ENCODE measurements at places on chromosomes 4 and X. TPM values are rescaled to one million over a fixed set of nuclear protein-coding genes. Genes with fewer than 3 reads are reported as not detected.

TBC1D9 gene
- total RNA-seq, result 8.4 TPM

SPANXN3 gene
- total RNA-seq, result not detected

CITED1 gene
- 1.3 TPM for total RNA-seq

PWWP3B gene
- total RNA-seq, result not detected

PPP1R2C gene
- total RNA-seq, result not detected

SERPINA7 gene
- total RNA-seq, result not detected

BRS3 gene
- not detected for total RNA-seq

SLC10A4 gene
- total RNA-seq, result 8.0 TPM

CCNI gene
- total RNA-seq, result 66.3 TPM

ART3 gene
- not detected for total RNA-seq

XK gene
- 0.39 TPM for total RNA-seq

PPBP gene
- total RNA-seq, result not detected

MTNR1A gene
- 0.64 TPM for total RNA-seq

CSAG3 gene
- not detected for total RNA-seq

RENBP gene
- total RNA-seq, result 0.13 TPM

TLR10 gene
- 0.05 TPM for total RNA-seq

MGARP gene
- 0.89 TPM for total RNA-seq

SOWAHD gene
- 0.20 TPM for total RNA-seq

ABCG2 gene
- 22.4 TPM for total RNA-seq

DDIT4L gene
- total RNA-seq, result 0.38 TPM

CHRDL1 gene
- not detected for total RNA-seq

MAGEA2B gene
- not detected for total RNA-seq

FAAH2 gene
- not detected for total RNA-seq

GPC3 gene
- not detected for total RNA-seq

EOLA2 gene
- total RNA-seq, result 59.2 TPM

SULT1E1 gene
- not detected for total RNA-seq

KIF4A gene
- total RNA-seq, result 24.2 TPM

FAM9C gene
- total RNA-seq, result not detected

RELL1 gene
- total RNA-seq, result 5.4 TPM

KLKB1 gene
- total RNA-seq, result not detected

USP26 gene
- not detected for total RNA-seq

AFP gene
- 2.3 TPM for total RNA-seq

BGN gene
- not detected for total RNA-seq

MAEA gene
- total RNA-seq, result 52.1 TPM

ADH1C gene
- total RNA-seq, result not detected

FHDC1 gene
- 0.34 TPM for total RNA-seq

SSX3 gene
- total RNA-seq, result not detected

PDE5A gene
- 0.24 TPM for total RNA-seq

NXF2 gene
- not detected for total RNA-seq

ZMAT1 gene
- not detected for total RNA-seq

MAD2L1 gene
- 49.4 TPM for total RNA-seq

ANXA3 gene
- total RNA-seq, result 54.9 TPM

RPA4 gene
- 0.20 TPM for total RNA-seq

AWAT2 gene
- not detected for total RNA-seq
